ENCODE measurements at places on chromosomes 1 and 21. TPM values are rescaled to one million over a fixed set of nuclear protein-coding genes. Genes with fewer than 3 reads are reported as not detected.
A peak's percentile ranks its signal among the peaks of the same experiment; 100 is the strongest.

DNA sequence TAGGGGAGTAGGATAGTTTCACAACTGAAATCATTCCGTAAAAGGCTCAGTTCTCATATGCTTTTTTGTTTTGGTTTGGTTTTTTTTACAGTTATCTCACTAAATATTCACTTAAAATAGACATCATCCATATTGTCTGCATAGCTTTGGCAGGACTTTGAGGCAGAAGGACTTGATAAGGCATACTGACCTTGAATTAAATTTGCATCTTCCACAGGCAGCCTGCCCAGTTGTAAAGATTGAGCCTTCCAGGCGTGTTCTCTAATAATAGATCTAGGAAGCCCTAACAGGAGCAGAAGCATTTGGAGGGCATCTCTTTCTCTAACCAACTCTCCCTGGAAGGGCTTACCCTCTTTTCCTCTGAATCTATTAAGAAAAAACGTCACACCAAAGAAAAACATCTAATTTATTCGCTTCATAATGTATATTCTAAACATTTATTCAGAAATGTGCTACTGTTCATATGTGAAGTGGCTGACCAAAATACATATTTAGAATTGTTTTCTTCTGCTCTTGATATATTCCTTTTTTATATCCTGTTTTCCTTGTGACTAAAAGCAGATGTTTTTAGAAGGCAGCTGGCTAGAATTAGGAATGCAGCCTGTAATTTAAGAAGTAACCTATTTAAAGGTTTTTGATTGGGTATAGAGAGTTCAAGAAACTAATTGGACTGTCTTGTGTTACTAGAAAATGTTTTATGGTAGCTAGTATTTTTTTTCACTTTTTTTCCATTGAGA is 20.2 kb downstream of the DESI2 start:
- no peaks in the 10 kb centered on the region for H3K4me1 ChIP-seq
- no peaks in the 10 kb centered on the region for H3K36me3 ChIP-seq
- DNase-seq = no peak
- no peaks in the 10 kb centered on the region for H3K27me3 ChIP-seq
- H3K4me3 ChIP-seq = no peak overlapping the region

DNA sequence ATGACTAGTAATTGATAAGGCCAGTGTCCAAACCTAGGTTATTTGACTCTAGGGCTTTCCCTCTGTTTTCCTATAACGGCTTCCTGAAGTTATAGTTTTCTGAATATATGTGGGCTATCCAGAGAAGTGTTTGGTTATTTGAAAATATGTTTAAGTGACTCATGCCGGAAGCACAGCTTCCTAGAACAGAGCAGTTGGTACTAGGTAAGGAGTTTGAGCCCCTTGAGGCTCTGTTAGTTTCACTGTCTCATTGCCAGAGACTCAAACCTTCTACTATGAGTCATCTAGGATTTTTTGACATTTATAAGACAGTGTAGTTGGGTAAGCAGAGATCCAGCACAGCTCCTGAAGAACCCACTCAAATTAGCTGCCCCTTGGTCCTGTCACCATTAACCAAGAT is 27.1 kb upstream of the LEPR start:
- no peak for DNase-seq
- H3K4me1 ChIP-seq = no peaks in the 10 kb centered on the region
- H3K36me3 ChIP-seq = no peaks in the 10 kb centered on the region
- no peak overlapping the region for H3K4me3 ChIP-seq
- H3K27ac ChIP-seq = no peak overlapping the region

PRELP gene
- 2.4 TPM for total RNA-seq

RPF1 gene
- 31.4 TPM for total RNA-seq

DNA sequence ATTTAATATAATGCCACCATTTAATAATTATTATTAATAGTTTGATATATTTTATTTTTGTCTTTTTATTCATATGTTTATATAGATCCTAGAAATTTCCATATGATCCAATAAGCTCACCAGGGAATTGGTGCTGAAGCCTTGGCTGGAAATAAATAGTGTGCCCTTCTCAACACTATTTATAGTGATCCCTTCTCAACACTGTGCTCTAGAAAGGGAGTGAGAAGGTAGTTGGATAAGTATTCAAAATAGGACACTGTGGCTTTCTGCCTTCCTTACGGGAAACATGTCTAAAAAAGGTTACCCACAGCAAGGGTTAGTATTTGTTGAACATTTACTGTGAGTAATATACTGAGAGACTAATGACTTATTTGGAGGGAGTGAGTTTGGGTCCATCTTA is 496.1 kb downstream of the NEGR1 start:
- no peak overlapping the region for H3K27ac ChIP-seq
- no peak for DNase-seq
- no peak overlapping the region for H3K4me3 ChIP-seq
- H3K27me3 ChIP-seq = no peaks in the 10 kb centered on the region

GRCh38 chr1:239287296-239287695 is 99.1 kb upstream of the CHRM3 start:
- H3K36me3 ChIP-seq = no peaks in the 10 kb centered on the region
- H3K4me3 ChIP-seq = no peak overlapping the region
- no peak for DNase-seq
- H3K4me1 ChIP-seq = no peaks in the 10 kb centered on the region

DNA sequence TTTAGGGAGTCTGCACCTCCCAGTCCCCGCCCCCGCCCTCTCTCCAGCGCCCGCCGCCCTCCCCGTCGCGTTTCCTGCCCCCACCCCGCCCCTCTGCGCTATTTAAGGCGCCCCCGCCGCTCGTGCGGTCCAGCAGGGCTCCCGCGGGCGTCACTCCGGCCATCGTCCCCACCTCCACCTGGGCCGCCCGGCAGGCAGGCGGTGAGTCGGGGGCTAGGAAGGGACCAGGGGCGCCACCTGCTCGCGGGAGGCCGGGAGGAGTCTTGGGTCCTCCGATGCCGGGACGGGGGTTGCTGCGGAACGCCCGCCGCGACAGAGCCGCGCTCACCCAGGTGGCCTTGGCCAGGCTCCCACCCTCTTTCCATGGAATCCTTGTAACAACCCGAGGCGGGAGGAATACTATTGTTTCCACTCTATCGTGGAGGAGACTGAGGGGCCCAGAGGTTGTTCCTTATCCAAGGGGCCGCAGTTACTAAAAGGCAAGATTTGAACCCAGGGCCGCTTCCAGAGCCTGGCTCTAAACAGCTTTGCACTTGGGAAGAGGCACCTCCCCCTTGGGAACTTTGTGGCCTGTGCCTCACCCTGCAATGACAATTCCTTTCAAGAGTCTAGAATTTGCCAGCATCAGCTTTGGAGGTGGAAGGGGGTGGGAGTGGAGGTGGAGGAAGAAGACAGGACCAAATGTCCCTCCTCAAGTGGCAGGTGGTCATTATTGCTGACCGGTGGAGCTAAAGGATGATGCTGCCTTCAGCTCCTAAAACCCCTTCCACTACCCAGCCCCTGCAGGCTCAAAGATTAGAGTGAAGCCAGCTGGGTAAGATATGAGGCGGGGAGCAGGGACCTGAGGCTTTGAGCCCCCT is at the start of gene GJA4:
Gene GJA4 (plus strand): TSS at position 132 of the 860 bp plus-strand sequence. CDS start 1,215 bp downstream, outside the sequence.
- peaks cover 13% of the 10 kb centered on the region for H3K27me3 ChIP-seq
- H3K27ac ChIP-seq = no peak within 1 kb of the TSS
- peak within 1 kb of the TSS; percentile 5 for H3K4me3 ChIP-seq
- no peak for DNase-seq
- no peaks in the 10 kb centered on the region for H3K4me1 ChIP-seq
- no peaks in the 10 kb centered on the region for H3K36me3 ChIP-seq

S100A3 gene
- 0.61 TPM for total RNA-seq

USH2A gene
- total RNA-seq = 0.02 TPM

DNA sequence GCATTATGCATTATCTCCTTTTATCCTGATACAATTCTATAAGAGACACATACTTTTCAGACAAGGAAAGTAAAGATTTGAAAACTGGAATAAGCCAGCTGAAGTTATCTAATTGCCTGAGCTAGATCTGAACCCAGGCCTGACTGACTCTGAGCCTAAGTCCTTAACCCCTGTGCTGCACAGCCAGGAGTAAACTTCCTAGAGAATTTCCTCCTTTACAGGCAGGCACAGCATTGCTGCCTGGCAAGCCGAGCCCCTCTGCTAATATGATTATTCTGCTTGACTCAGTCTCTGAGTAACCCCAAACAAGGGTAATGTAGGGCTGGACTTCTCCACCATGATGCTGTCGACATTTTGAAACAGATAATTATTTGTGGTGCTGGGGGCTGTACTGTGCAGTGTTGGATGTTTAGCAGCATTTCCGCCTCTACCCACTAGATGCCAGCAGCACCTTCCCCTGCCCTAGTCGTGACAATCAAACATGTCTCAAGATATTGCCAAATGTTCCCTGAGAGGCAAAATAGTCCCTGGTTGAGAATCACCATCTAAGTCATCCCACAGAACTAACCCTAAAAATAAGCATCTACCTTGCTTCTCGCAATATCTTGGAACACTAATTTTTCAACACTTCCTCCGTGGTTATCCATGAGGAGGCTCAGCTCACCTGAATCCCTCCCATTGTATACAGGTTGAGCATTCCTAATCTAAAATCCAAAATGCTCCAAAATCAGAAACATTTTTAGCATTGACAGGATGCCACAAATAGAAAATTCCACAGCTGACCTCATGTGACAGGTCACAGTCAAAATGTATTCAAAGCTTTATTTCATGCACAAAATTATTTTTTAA is 18.5 kb downstream of the CAMK1G start:
- H3K4me3 ChIP-seq = no peak overlapping the region
- no peak for DNase-seq
- H3K27ac ChIP-seq = no peak overlapping the region

DNA sequence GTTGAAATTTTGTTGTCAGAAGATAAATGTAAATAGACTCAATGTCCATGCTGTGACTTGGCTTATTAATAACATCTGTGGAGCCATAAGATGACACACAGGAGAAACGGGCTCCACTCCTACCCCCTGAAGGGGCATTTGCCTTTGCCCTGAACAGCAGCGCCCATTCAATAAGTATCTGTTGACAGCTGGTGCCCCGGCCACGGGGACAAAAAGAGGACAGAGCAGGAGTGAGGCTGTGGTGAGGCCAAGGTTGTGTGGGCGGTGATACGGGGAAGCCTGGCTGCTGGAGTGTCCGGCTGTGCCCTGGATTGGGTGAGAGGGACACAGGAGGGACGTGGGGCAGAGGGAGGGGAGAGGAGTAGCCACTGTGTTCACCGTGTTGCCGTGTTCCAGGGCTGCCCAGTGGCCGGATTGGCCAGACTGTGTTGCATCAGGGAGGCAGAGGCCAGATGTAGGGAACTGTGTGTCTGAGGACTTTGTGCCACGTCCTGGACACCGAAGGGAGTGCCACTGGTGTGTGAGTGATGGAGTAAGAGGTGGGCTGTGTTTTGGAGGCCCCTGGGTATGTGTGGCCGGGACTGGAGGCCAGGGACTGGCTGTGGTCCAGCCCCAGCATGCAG is 15.1 kb downstream of the PRMT2 start:
- no peak overlapping the region for H3K27ac ChIP-seq
- H3K4me3 ChIP-seq = no peak overlapping the region
- no peak for DNase-seq
- peaks cover 18% of the 10 kb centered on the region for H3K36me3 ChIP-seq
- H3K4me1 ChIP-seq = no peaks in the 10 kb centered on the region
- H3K27me3 ChIP-seq = no peaks in the 10 kb centered on the region

GRCh38 chr1:192941722-192942411 is 117.3 kb downstream of the UCHL5 start:
- no peak for DNase-seq
- H3K27ac ChIP-seq = no peak overlapping the region
- no peaks in the 10 kb centered on the region for H3K4me1 ChIP-seq
- H3K36me3 ChIP-seq = no peaks in the 10 kb centered on the region
- no peak overlapping the region for H3K4me3 ChIP-seq
- H3K27me3 ChIP-seq = no peaks in the 10 kb centered on the region

GRCh38 chr21:36710729-36711048 is 11.8 kb downstream of the SIM2 start:
- H3K4me3 ChIP-seq = no peak overlapping the region
- DNase-seq = no peak
- H3K36me3 ChIP-seq = no peaks in the 10 kb centered on the region
- no peak overlapping the region for H3K27ac ChIP-seq

DNA sequence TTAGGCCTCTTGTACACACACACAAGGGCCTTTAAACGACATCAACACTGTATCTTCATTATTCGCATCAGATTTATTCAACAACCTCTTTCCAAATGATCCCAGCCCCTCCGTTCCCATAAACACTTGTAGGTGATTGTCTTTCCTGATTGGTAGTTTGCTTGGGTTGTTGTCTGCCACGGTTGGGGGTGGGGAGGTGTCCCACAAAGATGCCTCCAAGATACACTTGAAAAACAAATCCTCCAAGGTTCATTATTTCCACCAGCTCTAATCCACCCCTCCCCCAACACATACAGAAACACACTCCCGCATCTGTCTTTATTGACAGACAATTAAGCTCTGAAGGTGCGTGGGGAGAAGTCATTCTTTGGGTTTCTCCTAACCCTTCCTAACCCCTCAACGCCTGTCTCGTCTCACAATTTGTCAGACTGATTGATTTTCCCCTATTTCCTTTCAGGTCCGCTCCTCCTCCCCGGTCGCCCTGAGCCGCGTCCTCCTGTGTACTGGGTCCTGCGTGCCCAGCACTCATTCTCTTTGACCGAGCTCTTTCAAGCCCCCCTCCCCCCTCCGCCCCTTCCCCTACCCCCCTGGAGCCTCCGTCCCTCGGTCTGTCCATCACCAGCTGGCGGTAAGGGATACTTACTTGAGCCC is 1.4 kb downstream of the WDR26 start:
- peak overlapping the region; percentile 93 for H3K27ac ChIP-seq
- peak; percentile 63 for DNase-seq
- H3K36me3 ChIP-seq = no peaks in the 10 kb centered on the region
- H3K27me3 ChIP-seq = no peaks in the 10 kb centered on the region

- H3K4me1 ChIP-seq = no peaks in the 10 kb centered on the region
- H3K27ac ChIP-seq = no peak overlapping the region
- peak; percentile 81 for DNase-seq
- H3K4me3 ChIP-seq = no peak overlapping the region
- no peaks in the 10 kb centered on the region for H3K36me3 ChIP-seq
Measured at GRCh38 chr1:177346790-177347359, 176.1 kb downstream of the BRINP2 start.

NPHS2 gene
- not detected for total RNA-seq

IFNAR2 gene
- 19.5 TPM for total RNA-seq

GRCh38 chr1:24528744-24529143 is 26.1 kb downstream of the RCAN3 start:
- H3K4me3 ChIP-seq = no peak overlapping the region
- H3K36me3 ChIP-seq = no peaks in the 10 kb centered on the region
- H3K4me1 ChIP-seq = no peaks in the 10 kb centered on the region
- no peak overlapping the region for H3K27ac ChIP-seq
- no peak for DNase-seq
- no peaks in the 10 kb centered on the region for H3K27me3 ChIP-seq

UQCRHL gene
- total RNA-seq = 2.4 TPM
